Stimulated activated CD4-positive, alpha-beta T cell treated with anti-CD3 and anti-CD28 coated beads, Interleukin-12 subunit alpha, Interleukin-12 subunit beta, amount 100 ng/mL, for 4 hours (primary cell): ENCODE measurements at places on chromosomes 7 and 10.

GRCh38 chr7:139821349-139822105 lies 7.5 kb upstream of the TBXAS1 start:
- no peak for DNase-seq

DNA sequence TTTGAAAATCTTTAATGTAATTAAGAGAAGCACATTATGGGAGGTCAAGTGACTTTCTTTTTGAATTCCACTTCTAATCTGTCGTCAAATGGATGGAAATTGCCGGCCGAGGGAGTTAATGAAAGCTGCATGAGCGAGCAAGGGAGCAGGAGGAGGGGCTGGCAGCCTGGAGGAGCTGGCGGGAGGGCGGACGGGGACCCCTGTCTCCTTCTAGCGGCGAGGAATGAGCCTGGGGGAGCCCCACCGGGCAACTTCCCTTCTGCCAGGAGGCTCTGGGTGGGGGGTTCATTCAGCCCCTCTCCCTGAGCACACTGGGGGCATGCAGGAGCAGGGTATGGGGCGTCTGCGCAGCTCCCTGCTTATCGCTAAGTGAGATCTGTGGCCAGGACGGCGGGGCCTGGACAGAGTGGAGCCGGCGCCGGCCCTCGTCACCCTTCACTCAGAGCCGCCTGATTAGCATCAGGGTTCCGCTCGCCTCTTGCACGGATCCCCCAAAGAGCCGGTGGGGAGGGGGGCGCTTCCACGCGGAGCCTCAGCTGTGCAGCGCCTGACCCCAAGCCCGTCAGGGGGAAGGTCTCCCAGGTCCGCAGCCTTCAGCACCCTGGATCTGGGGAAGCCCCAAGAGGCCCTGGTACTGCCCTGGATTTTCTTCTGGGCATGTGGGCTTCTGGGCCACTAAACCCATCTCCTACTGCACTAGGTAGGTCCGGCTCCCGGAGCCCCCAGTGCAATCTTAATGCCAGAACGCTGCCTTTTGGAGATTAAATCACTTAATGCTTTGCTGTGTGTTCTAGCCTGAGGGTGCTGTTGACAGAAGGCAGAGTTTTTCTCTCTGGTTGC lies 680.8 kb downstream of the LRMDA start:
- no peak for DNase-seq

- no peak for DNase-seq
Measured at GRCh38 chr10:117431160-117431559, 55.9 kb upstream of the PDZD8 start.

DNA sequence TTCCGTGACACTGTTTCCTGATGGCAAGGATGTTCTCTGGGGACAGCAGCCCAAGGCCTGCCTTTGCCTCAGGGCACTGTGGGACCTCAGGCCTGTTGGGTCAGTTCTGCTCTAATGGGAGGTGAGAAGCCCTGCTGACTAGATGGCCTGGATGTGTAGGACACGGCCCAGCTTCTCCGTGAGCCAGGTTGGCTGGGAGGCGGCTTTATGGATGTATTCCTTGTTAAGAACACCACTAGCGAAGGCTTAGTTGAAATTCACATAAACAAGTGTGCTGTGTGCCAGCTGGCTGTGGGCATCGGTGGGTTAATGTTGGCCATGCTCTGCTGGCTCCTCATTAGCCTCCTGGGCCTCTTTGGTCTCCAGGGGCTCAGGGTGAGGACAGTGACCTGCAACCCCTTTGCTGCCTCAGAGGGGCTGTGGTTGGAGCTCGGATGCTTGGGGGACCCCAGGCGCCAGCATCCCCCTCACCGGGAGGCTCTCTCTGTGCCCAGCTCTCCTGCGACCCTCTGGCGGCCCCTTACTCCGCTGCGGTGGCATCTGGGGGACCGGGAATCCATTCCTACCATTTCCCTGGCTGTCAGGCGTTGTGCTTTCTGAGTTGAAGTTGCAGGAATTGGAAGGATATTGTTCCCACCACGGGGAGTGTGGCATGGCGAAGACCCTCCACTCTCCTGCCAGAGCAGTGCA lies 22.8 kb upstream of the DPYSL4 start:
- no peak for DNase-seq

DNA sequence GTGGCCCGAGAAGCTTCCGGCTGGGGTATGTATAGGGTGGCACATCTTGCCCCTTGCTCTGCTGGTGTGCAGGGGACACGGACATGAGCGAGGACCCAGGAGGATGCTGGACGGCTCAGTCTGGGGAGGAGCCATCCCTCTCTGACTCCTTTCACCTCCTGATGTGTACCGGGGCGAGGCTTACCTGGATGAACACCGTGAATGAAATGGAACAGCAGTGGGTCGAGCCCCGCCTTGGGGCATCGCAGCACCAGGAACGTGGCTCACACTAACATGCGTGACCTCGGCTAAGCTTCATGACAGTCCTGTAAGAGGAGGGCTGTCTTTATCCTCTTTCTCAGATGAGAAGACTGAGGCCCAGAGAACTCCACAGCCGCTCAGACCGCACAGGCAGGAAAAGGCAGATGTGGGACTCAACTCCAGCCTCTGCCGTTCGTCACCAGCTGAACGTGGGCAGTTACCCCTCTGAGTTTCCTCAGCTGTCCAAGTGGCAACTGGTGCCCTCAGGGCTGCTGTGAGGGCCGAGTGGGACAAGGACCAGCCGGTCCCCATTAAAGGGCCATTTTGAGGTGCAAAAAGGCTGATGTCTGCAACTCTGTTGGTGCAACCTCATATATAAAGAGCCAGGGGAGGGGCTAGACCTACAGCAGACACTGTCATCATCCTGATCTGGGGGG lies 54.5 kb downstream of the INSIG1 start:
- DNase-seq, result no peak

DNA sequence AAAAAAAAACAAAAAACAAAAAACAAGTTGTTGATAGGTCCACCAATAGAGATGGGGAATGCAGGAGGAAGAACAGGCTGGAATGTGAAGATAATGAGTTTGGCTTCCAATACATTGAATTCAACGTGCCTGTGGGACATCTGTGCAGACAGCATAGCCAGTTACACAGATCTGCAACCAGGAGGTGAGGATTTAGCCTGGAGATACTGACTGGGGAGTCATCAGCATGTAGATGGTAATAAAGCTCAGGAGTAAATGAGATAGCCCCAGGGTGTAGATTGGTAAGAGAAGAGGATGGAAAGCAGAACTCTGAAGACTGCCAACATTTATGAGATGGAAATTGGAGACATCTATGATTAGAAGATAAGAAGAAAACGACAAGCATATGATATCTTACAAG lies 4.7 kb upstream of the TRIM8 start:
- no peak for DNase-seq

DNA sequence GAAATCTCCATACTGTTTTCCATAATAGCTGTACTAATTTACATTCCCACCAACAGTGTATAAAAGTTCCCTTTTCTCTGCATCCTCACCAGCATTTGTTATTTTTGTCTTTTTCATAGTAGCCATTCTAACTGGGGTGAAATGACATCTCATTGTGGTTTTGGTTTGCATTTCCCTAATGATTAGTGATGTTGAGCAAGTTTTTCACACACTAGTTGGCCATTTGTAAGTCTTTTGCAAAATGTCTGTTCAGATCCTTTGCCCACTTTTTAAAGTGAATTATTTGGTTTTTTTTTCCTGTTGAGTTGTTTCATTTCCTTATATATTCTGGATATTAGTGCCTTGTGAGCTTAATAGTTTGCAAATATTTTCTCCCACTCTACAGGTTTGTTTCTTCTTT lies 101.0 kb upstream of the NFE2L3 start:
- DNase-seq, result no peak

GRCh38 chr7:35004531-35005095 lies 32.7 kb downstream of the DPY19L1 start:
- no peak for DNase-seq

GRCh38 chr10:52436664-52437063 lies 122.6 kb downstream of the DKK1 start:
- no peak for DNase-seq

GRCh38 chr7:151082141-151083070 lies 887 bp downstream of the TMUB1 start:
- DNase-seq, result no peak

DNA sequence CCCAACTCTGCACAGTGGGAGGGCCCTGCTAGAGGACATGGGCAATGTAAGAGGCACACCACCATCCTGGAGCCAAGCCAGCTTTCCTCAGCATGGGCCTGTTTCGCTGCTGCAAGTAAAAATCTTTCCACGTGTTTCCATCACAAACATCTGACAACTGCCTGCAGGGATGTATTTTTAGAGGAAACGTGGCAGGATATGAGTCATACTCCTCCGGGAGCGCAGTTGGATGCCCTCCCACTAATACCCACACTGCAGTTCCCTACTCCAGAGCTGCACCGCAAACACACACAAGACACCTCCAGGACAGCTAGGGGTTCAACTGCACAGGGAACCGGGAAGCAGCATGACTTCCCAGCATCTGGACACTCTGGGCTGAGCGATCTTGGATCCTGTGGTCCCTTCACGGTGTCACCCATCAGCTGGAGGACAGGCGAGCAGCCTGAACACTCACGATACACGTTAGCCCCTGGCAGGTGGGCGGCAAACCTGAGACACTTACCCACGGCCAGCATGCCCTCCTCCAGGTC lies 26.1 kb downstream of the PLAC9 start:
- DNase-seq, result no peak

DNA sequence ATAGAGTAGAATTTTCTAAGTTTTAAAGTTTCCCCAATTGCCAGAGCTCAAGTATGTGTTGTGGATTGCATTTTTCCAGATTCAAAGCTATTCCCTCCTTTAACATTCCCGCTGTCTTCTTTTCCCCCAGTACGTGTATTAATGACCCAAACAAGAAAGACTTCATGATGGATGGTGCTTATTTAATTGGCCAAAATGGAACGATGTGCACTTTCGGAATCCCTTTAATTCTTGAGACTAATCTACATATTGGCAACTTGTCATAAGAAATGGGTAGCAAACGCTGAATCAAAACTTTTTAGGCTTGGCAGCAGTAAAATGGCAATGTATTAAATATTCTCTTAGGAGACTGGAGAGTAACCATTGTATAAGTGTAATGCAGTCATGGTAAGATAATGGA lies 753.2 kb downstream of the LRMDA start:
- no peak for DNase-seq

- no peak for DNase-seq
Measured at GRCh38 chr10:33353853-33354252, 19.4 kb upstream of the NRP1 start.

DNA sequence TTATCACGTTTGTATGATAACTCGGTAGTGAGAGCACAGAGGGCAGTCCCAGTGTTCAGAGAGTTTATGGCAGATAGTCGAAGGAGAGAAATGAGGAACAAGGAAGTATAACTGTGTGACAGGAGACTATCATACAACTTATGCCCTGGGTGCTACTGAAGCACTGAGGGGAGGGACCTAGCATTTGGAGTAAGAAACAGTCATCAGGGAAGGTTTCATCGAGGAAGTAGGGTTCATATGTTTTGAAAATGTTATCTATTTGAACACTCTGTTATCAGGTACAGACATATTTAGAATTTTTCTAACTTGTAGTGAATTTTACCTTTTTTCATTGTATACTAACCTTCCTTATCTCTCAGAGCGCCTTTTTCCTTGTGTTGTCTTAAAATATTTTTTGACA lies 1214.4 kb upstream of the C7orf33 start:
- DNase-seq, result no peak

GRCh38 chr7:107167483-107168232 lies 1.1 kb upstream of the HBP1 start:
- DNase-seq, result peak; percentile 44

GRCh38 chr10:110426294-110427181 lies 71.2 kb upstream of the DUSP5 start:
- DNase-seq, result no peak

GRCh38 chr10:5804386-5804785 lies 8.8 kb downstream of the GDI2 start:
- DNase-seq, result no peak

- DNase-seq, result peak; percentile 10
Measured at GRCh38 chr7:139231513-139232376, 708 bp downstream of the UBN2 start.

GRCh38 chr7:28619256-28619655 lies 206.9 kb downstream of the CREB5 start:
- DNase-seq, result no peak

DNA sequence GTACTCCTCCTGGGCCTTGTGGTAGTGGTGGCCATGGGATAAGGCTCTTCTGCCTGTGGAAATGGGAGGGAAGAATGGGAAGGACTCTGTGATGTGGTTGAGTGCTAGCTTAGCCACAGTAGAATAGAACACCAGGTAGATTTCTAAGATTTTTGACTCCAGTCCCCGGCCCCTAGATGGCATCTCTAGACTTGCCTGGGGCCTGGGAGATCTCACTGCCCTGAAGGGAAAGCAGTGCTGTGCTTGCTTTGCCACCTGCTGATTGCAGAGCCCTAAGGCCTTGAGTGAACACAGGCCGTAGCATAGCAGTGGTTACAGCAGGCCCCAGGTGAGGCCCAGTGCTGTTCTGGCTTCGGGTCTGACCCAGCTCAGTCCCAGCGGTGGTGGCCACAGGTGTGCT lies 252.0 kb downstream of the TCF7L2 start:
- DNase-seq, result no peak

DNA sequence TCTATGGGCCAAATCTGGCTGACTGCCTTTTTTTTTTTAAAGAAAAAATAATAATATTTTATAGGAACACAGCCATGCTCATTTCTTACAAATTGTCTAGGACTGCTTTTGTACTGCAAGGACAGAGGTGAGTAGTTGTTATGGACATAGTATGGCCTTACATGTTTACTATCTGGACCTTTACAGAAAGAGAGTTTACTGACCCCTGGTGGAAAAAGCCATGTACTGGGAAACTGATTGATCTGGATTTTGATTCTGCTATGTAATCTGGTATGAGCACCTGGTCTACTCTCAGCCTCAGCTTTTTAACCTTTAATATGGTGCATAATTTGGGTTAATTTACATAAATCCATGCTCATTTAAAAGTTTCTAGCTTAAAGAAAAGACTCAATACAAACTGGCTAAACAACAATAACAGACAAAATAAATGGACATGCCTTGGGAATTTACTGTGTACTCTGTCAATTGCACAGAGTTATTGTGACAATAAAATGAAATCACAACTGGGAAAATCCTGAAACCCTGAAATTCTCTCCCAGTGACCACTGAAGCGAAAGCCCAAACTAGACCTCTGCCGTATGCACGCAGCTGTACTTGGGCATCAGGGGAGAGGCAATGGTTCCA lies 260.7 kb downstream of the BMPER start:
- DNase-seq, result no peak

- DNase-seq, result no peak
Measured at GRCh38 chr7:92623544-92623943, 33.4 kb upstream of the FAM133B start.

GRCh38 chr10:70672165-70673042 lies at the start of gene ADAMTS14:
ADAMTS14 (plus strand) TSS chr10:70672506; CDS start chr10:70672803, 297 bp downstream.
- no peak for DNase-seq

GRCh38 chr10:14586901-14587300 lies 187.8 kb downstream of the FAM107B start:
- no peak for DNase-seq

DNA sequence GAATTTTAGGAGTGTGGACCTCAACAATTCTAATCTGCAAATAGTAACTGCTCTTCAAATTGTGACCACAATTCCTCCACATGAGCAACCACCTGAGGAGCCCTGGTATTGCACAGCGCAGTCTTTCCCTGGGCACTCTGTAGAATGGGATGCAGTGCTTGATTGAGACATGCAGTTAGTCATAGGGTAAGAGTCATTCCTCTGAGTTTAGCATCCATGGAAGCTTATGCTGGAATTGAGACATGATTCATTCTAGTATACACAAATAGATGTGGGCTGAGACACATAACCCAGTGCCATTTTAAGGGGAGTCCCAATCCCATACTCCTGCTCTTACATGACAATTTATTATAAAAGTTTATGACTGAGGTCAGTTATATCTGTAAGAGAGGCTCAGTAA lies 582.3 kb upstream of the CNTNAP2 start:
- no peak for DNase-seq
